ENCODE measurements at places on chromosomes 5 and 9. TPM values are rescaled to one million over a fixed set of nuclear protein-coding genes. Genes with fewer than 3 reads are reported as not detected.

The INSL4 gene
- not detected for total RNA-seq

The FSTL4 gene
- total RNA-seq = 7.5 TPM

The TRMT10B gene
- 6.6 TPM for total RNA-seq

The GPX3 gene
- total RNA-seq = 8.6 TPM

The FOXD4L4 gene
- not detected for total RNA-seq

The ANKRD33B gene
- total RNA-seq = 4.4 TPM

The ERCC6L2 gene
- total RNA-seq = 191 TPM

The DIPK1B gene
- 10.8 TPM for total RNA-seq

The ACER2 gene
- 57.7 TPM for total RNA-seq

The BAAT gene
- not detected for total RNA-seq

The OLFM1 gene
- 21.8 TPM for total RNA-seq

The ANKRA2 gene
- 61.8 TPM for total RNA-seq

The SAXO1 gene
- total RNA-seq = 0.21 TPM

The BASP1 gene
- total RNA-seq = 41.0 TPM

The HTR1A gene
- not detected for total RNA-seq

The C1QTNF3 gene
- total RNA-seq = 87.9 TPM

The FBXL7 gene
- 15.3 TPM for total RNA-seq

The SH3TC2 gene
- 15.1 TPM for total RNA-seq

The GDF9 gene
- total RNA-seq = 0.26 TPM

The C5orf52 gene
- total RNA-seq = not detected

The NFIB gene
- total RNA-seq = 217 TPM

The WNK2 gene
- 4.8 TPM for total RNA-seq

The DMRTA1 gene
- total RNA-seq = 1.4 TPM

The YIPF5 gene
- total RNA-seq = 76.2 TPM

All from urinary bladder (tissue), 4 donors.